Stimulated activated CD8-positive, alpha-beta memory T cell treated with anti-CD3 and anti-CD28 coated beads, Interleukin-15, amount 100 ng/mL, for 48 hours (primary cell): ENCODE measurements at places on chromosomes 1 and 21.
A peak's percentile ranks its signal among the peaks of the same experiment; 100 is the strongest.

GRCh38 chr1:37130221-37130948, 96.1 kb upstream of the GRIK3 start:
- no peak for DNase-seq

GRCh38 chr1:94322696-94323095, 85.3 kb upstream of the ARHGAP29 start:
- DNase-seq, result no peak

DNA sequence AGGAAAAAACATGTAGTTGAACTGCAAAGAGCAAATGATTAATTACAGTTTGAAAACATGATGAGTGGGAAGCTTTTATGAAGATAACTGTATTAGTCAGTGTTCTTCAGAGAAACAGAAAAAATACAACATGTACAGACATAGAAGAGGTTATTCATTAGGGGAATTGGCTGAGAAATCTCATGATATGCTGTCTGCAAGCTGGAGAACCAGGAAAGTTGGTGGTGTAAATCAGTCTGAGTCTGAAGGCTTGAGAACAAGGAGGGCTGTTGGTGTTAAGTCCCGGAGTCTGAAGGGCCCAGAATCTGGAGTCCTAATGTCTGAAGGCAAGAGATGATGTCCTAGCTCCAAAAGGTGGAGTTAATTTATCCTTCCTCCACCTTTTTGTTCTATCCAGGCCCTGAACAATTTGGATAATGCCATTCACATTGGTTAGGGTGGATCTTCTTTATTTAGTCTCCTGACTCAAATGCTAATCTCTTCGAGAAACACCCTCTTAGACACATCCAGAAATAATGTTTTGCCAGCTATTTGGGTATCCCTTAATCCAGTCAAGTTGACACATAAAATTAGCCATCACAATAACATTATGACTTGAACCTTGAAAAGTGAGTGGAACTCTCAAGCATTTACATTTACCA, 672.9 kb upstream of the PTBP2 start:
- no peak for DNase-seq

- no peak for DNase-seq
These were observed 22.7 kb upstream of the MAN1C1 start for GRCh38 chr1:25593861-25594260.

- DNase-seq, result no peak
These were observed 116.5 kb upstream of the COL24A1 start for GRCh38 chr1:86273066-86273465.

DNA sequence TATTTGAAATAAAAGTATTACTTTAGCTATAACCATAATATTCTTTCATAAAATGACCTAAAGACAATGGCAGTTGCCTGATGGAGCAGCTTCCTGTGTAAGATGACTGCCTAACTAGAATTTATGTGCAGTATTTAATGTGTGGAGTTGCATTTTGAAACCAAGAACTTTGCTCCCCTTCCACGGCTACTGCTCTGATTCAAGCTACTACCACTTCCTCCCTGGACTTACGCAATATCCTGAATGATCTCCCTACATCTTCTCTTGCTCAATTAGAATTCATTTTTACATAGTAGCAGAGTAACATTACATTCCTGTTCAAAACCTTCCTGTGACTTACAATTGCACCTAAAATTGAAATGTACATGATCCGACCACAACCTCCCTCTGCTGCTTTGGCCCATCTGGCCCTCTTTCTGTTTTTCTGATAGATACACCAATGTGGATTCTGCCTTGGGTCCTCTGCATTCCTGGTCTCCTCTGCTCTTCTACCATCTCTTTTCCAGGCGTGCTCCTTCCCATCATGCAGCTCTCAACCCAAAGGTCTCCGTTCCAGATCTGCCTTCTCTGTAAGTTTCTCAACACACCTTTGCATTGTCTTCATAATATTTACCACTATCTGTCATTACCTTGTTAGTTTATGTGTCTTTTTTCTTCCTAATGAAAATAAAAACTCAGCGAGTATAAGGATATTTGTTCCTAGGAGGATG, 47.4 kb upstream of the USP25 start:
- no peak for DNase-seq

DNA sequence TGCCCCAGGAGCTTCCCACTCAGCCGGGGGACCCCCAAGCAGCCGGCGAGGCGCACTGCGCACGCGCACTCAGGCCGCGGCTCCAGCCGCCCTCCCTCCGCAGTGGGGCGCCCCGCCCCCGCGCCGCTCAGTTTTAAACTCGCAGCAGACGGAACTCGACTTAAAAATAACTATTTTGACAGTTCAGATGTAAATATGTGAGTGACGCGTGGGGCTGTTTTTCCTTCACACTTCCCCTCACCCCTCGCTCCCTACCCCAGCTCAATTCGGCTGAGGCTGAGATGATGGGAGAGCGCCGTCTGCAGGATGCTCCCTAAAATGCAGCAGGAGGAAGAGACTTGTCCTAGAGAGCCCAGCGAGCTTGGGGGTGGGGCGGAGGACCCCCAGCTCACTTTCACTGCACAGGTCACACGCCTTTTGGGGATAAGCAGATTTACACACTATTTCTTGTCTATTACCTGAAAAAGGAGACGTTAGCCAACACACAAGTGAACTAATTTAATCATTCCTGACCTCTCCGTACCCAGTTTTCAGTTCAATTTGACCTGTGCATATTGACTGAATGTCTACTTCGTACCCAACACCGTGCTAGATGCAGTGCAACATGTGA, 8.9 kb upstream of the LEMD1 start:
- DNase-seq, result peak; percentile 32

DNA sequence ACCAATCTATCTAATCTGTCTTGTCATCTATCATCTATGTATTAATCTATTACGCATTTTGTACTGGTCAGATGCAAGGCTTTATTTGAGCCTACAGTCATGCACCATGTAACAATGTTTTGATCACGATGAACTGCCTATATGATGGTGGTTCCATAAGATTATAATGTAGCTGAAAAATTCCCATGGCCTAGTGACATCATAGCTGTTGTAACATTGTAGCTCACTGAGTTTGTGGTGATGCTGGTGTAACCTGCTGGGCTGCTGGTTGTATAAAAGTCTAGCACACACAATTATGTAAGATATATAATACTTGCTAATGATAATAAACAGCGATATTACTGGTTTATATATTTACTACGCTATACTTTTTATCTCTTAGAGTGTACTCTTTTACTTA, 64.8 kb upstream of the IGSF5 start:
- no peak for DNase-seq

DNA sequence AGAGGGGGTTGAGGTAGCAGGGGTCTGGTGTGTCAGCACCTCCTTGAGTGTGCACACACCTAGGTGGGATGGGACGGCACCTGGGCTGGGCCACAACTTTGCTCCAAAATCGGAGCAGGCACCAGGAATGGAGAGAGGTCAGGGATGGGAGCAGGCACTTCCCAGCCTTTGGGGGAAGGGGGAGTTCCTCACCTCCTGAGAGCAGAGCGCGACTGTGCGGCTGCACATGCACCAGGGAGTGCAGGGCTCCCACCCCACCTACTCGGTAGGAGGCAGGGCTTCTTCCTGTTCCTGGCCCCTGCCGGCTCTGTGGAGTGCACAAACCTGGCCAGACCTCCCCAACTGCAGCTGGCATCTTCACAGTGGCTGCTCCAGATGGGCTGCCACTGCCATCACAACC, 399.3 kb downstream of the NCAM2 start:
- DNase-seq, result no peak

GRCh38 chr21:17622018-17622417, 9.3 kb upstream of the BTG3 start:
- DNase-seq, result no peak

- DNase-seq, result no peak
These were observed 176.5 kb downstream of the PSMG1 start for GRCh38 chr21:39006571-39007311.

- DNase-seq, result no peak
These were observed 294.4 kb downstream of the SDCCAG8 start for GRCh38 chr1:243550276-243550675.

- no peak for DNase-seq
These were observed 135.6 kb upstream of the KCNJ15 start for GRCh38 chr21:38120984-38121855.

DNA sequence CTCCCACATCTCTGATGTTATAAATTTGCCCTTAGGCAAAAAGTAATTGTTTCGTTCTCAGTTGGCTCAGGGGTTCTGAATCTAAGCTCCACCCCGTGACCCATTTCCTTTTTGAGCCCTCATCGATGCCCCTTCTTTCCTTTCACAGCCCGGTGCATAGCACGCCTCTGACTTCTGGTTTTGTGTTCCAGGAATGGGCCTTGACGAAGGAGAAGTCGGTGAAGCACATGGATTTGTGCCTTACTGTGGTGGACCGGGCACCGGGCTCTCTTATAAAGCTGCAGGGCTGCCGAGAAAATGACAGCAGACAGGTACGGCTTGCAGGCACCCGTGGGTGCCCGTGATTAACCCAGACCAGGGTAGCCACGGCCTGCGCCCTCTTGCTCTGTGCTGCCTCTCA, 151.9 kb downstream of the PGBD5 start:
- DNase-seq, result no peak
